ENCODE measurements at places on chromosomes 4 and X.

DNA sequence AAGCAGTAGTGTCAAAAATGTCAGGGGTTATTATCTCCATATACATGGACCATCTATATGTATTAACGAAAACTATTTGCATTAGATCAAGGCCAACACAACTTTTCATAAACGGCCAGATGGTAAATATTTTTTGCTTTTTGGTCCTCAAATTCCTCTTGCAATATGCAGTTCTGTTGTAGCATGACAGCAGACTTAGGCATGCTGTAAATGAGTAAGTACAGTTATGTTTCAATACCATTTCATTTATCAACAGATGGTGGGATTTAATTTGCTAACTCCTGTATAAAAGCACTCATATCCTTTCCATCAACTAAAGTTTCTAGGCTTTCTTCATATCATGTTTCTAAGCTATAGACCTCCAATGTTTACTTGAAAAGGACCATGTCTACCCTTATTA is 208.1 kb downstream of the ANKRD50 start:
- peak; percentile 18 for DNase-seq

- no peak for DNase-seq
These were observed 96.3 kb upstream of the HPF1 start for GRCh38 chr4:169854090-169854489.

- DNase-seq = peak; percentile 36
These were observed 21.2 kb downstream of the TRAM1L1 start for GRCh38 chr4:117063961-117064696.

DNA sequence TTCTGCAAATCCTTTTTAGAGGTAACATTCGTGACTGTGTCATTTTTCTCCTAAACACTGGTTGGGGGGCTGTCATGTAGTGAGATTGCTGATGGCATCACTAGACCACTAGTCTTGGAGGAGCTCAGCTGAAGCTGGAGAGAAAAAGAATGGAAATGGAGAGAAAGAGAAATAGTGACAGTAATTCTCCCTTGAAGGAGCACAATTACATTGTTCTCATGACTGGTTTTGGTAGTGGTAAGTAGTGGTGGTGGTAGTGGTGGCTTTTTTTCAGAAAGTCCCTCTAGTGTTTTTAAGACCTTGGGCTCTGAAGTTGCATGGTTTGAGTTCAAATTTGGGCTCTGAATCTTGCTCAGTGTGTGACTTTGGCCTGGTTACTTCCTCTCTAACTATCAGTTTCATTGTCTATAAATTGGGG is 99.8 kb downstream of the LARP7 start:
- DNase-seq = no peak

DNA sequence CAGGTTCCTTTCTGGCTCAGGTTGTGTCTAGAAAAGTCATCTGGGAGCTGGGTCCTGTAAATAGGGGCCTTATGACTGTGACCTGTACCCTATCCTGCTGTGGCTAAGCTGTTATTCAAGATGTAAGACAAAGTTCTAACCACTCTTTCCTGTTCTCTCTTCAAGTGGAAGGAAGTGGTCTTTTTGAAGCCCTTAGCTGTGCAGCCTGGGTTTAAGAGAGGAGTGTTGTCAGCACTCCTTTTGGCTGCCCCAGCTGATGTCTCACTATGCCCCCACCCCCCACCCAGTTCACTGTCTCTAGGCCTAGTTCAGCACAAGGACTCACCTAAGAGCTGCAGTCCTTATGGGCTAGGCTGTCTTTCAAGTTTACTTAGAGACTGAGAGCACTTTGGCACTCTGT is 1069.5 kb downstream of the FAM133A start:
- DNase-seq = no peak

- peak; percentile 73 for DNase-seq
These were observed 11.3 kb upstream of the BTC start for GRCh38 chr4:74805601-74806000.

- no peak for DNase-seq
These were observed 9.8 kb upstream of the PDS5A start for GRCh38 chr4:39987485-39987884.

GRCh38 chrX:129445436-129445835 is 77.9 kb downstream of the SMARCA1 start:
- DNase-seq = no peak

- no peak for DNase-seq
These were observed 495.9 kb downstream of the SPRY1 start for GRCh38 chr4:123892368-123892976.

- DNase-seq = no peak
These were observed 953.4 kb upstream of the NDST4 start for GRCh38 chr4:116066711-116067245.

GRCh38 chr4:67861513-67861912 is 22.3 kb downstream of the TMPRSS11D start:
- DNase-seq = peak; percentile 2

DNA sequence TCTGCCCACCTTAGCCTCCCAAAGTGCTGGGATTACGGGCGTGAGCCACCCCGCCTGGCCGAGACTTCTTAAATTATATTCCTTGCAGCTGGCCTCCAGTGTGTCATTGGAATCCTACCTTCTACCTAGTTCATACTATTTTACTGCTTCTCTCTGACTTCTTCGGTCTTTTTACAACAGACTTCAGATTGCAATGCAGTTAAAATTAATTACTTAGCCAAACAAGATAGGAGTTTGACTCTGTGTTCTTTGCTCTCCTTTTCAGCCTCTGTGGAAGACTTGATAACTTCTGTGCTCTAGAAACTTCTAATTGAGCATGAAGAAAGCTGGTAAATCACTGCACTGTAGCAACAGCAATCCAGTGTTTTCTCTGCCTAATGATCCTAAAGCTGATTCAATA is 199.5 kb downstream of the GASK1B start:
- no peak for DNase-seq

DNA sequence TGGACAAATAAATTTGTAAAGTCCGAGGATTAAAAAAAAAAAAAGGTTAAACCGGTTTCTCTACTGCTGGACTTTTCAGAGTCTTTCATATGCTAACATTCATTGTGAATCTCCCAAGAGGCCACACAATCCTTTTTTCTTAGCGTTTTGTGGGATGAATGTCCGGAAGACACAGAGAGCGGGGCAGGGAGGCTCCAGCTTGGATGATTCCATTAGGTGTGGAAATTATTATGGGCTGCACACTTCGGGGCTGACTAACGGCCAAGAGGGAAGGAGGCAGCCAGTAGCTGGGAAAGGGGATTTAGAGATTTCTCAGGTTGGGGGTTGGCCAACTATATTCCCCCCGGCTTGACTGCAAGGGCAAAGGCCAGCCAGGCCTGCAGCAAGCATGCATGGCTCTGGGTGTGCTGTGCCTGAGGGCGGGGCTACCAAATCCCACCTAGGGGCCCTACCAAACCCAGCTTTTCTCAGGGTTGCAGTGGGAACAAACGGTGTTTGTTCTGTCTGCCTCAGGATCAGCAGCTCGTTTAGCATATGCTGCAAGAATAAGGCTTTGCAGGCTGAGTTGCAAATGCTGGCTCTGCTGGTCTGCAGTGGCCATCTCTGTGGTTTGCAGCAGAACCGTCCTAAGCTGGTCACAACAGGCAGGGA is 28.6 kb downstream of the NYX start:
- no peak for DNase-seq

- DNase-seq = no peak
These were observed 42.5 kb downstream of the FAAH2 start for GRCh38 chrX:57329008-57329407.

GRCh38 chr4:86921608-86922252 is 13.1 kb upstream of the AFF1 start:
- DNase-seq = no peak

GRCh38 chr4:145805490-145805889 is 125.5 kb downstream of the C4orf51 start:
- DNase-seq = peak; percentile 49

GRCh38 chr4:101292214-101292613 is 55.1 kb downstream of the PPP3CA start:
- DNase-seq = no peak

GRCh38 chrX:38895775-38896174 is 94.5 kb downstream of the MID1IP1 start:
- no peak for DNase-seq

- no peak for DNase-seq
These were observed 1.7 kb upstream of the HEPH start for GRCh38 chrX:66162331-66162822.

GRCh38 chr4:21765810-21766407 is 182.7 kb downstream of the KCNIP4 start:
- DNase-seq = peak; percentile 37

DNA sequence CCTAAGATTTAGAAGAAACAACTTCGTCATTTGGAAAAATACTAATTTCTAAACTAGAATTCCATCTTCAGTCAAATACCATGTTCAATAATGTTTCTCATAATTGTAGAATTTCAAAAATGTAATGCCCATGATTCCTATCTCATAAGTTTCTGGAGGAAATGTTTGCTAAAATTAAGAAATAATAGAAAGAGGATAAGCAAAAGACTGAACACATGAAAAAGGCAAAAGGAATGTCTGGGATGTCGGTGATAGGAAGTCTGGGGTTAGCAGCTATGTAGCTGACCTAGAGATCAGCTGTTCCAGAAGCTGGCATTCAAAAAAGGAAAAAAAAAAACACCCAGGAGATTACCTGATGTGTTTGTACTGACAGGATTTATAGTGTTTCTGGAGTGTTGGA is 18.9 kb upstream of the PCDH10 start:
- peak; percentile 58 for DNase-seq

DNA sequence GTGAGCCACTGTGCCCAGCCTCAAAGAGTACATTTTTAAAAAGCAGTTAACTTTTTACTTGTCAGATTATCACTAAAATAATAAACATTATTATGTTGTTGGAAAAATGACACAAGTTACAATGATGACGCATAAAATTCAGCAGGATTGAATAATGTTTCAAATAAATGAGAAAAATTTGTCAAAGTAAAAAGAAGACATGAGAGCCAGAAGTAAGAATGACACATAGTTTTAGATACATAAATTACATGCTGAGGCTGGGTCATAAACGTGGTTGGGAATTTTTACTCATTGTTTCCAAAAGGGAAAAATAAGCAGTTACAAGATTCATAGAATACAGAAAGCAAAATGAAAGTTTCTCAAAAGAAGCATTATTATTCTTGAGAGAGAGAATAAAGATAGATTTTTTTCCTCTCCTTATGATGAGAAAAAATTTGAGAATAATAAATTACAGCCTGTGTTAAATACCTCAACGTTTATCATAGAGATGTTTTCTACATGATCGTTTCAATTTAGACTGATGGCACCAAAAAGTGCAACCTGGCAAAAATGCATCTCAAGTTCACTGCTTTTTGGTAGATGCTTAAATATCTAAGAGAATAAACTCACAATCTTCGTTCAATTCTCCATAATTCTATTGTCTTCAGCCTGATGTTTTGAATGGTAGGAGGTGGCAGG is 40.4 kb downstream of the GUCY1B1 start:
- peak; percentile 41 for DNase-seq

GRCh38 chr4:173752610-173753230 is 222.7 kb upstream of the HAND2 start:
- DNase-seq = peak; percentile 13

DNA sequence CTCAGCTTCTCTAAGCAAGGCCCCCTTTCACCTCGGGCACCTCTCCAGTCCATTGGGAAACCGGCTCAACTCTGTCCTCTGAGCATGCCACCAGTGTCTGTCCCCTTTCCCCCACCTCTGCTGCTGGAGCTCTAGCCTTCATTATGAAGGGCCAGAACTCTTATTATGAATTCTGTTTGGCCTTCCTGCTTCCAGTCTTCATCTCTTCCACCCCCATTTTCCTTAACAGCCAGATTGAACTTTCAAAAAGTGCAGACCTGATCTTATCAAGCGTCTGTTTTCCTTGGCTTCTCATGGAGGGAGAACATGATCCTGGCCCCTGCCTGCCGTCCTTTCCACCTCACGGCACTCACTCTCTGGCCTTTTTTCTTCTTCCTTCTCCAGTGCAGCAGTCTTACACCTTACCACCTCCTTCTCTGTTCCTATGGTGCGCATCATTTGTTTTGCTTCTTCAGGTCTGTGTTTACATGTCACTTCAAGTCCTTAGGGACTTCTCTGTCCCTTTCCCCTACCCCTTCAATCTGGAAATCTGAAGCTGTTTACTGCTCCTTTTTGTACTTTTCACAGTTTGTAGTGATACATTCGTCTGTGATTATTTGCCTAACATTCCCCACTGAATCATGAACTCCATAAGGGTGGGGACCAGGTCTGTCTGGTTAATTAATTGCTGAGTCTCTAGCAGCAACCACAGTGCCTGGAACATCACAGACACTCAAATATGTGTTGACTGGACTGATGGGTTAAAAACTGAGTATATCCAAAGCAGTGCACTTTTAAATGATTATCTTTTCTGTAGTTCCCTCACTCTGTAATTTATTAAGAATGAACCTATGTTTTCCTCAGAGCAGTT is 55.8 kb downstream of the FNIP2 start:
- DNase-seq = no peak

DNA sequence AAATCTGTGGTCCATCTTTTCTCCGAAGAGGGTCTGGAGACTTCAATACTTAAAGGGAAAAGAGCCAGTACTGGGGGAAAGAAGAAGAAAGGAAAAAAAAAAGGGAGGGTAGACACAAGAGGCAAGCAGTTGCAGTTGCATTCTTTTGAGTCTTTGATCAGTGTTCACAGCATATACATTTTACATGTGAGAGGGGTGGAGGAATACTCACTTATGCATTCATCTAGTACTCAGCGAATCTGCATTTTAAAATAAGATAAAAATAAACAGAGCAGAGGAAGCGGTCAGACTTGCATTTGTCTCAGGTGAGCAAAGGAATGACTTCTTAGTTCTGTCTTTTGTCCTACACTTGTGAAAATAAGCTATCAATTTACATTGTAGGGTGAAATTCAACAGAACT is 275.6 kb downstream of the SLC7A11 start:
- DNase-seq = no peak

- no peak for DNase-seq
These were observed 128.4 kb downstream of the BTC start for GRCh38 chr4:74665876-74666275.

DNA sequence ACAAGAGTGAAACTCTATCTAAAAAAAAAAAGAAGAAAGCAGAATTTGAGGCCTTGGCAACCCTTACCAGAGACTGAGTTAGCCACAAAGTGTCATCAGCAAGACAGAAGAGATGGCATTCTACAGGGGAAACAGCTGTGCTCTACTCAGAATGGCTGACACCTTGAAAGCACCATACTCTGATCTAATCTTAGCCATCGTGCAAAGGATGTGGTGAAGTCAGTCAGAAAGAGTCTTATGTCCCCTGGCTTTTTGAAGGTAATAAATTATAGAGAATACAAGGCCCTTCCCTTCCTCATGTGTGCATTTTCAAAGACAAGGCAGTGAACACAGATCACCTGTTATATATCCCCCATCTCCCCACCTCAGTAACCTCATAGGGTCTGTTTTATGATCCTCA is 13.2 kb downstream of the CLNK start:
- DNase-seq = no peak

DNA sequence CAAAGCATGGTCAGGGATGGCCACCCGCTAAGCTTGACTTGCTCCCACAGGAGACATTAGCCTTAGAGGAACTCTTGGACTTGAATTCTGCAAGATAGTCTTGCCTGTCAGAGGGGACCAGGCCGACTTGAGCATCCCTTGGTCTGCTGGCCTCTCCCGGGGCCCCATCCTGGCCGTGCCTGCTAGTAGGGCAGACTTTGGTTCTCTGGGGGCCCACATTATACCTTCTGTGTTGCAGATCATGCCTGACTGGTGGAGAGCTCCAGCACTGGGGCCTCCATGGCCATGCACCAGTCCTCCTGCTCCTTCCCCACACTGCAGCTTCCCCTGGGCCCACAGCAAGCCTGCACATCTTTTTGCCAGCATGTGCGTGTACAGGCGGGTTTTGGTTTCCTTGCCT is 46.5 kb downstream of the DACH2 start:
- DNase-seq = no peak

Measured in fibroblast of skin of scalp (primary cell).